ENCODE measurements at places on chromosomes 4 and X.

- DNase-seq, result no peak
These were observed 40.1 kb downstream of the SLC16A2 start for GRCh38 chrX:74461384-74461783.

DNA sequence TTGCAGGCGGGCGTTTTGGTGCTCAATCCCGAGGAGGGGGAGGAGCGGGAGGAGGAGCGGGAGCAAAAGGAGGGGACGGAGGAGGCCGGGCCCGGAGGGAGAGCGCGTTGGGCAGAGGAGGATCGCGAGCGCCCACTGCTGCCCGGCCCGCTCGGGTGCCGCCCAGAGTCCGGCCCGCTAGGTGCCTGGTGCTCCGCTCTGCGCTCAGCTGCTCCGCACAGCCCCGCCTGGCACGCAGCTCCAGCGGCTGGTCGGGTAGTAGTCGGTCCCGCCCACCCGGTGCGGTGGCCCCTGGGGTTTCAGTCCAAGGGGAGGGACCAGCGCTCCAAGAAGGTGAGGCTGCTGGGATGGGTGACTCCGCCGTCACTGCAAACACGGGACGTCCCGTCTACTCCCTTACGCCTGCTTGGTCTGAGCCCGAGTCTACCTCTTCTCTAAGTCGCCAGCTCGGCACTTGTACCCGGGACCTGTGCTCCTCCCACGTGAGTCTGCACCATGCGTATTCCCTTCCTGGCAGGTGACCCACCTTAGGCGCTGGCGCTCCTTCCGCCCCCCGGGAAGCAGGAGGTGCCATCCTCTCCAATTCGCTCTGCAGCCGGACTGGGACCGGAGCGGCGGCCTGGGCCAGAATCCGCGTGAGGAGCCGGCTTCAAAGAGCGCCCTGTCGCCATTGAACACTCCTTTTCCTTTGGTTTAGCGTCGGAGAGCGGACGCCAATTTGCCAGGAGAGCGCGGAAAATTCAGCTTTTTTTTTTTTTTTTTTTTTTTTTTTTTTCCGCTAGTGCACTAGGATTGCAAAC, 405 bp upstream of the HS3ST1 start:
- DNase-seq, result no peak

DNA sequence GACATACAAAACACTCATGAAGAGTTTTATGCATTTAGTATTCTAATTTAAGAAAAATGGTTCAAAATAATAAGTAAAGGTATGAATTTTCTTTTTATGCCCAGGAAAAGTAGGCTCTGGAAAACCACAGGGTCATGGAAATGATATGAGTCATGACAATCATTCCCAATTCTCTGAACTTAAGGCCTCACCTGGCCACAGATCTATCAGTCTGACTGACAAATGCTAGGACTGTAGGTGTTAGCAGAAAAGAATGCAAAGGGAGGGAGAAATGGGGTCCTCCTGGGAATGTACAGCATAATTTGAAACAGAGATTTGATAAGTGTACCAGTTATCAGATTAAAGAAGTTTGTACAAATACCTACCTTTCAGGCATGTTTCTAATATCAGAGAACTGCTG, 270.5 kb upstream of the ARSJ start:
- no peak for DNase-seq

- no peak for DNase-seq
These were observed 106.4 kb downstream of the SCD5 start for GRCh38 chr4:82692101-82692780.

- no peak for DNase-seq
These were observed 130.1 kb downstream of the DCHS2 start for GRCh38 chr4:154361450-154361849.

DNA sequence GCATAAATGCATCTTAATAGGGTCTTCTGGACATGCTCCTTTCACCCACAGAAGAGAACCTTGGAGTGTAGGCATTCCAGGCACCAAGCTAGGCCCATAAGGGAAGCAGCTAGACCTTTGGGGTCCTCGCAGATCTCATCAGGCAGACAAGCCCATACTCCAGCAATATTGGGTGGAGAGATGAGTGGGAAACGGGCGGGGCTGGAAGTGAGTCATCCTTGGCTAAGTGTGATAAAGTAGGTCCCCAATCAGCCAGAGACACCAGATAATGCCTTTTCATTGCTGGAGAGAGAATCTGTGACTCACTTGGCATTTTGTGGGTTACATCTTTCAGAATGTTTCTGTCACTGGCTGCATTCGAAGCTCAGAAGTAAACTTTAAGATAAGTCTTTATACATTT, 133.3 kb upstream of the MBNL3 start:
- DNase-seq, result no peak

DNA sequence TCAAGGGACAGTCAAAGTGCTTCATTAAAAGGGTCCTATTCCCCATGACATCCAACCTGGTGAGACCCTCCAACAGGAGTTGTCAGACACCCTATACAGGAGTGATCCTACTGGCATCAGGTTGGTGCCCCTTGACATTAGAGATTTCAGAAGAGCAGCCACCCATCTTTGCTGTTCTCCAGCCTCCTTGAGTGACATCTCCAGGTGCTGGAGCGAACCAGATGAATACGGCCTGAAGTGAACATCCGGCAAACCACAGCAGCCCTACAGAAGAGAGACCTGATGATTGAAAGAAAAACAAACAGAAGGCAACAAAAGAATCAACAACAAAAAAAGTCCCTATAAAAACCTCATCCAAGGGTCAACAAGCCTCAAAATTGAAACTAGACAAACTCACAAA, 146.1 kb upstream of the PBDC1 start:
- DNase-seq, result no peak

DNA sequence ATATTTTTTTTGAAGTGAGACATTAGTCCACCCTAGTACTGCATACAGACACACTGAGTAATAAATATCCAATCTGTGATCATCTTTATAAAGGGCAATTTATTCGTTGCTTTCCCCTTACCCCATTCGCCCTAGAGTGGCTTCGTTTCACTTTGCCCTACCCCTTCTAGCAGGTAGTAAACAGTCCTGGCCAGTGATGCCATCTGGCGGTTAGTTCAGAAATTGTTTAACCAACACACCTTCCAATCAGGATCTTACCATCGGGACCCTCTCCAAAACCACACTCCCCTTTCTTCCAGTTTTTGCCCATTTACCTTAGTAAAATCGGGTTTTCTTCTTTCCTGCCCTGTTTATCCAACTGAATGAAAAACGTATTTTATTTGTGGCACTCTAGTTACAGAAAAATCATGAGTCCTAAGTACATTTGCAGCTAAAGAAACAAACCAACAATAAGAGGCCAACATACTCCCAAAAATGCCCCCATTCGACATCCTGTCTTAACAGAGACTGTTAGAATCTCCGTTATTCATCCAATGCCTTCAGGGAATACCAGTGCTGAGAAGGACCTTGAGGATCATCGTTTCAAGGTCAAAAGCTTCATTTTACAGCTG, 2.2 kb downstream of the PPA2 start:
- DNase-seq, result no peak

- DNase-seq, result no peak
These were observed 335.0 kb downstream of the BMPR1B start for GRCh38 chr4:95092766-95093165.

- DNase-seq, result no peak
These were observed 67.3 kb upstream of the HHIP start for GRCh38 chr4:144578681-144579080.

DNA sequence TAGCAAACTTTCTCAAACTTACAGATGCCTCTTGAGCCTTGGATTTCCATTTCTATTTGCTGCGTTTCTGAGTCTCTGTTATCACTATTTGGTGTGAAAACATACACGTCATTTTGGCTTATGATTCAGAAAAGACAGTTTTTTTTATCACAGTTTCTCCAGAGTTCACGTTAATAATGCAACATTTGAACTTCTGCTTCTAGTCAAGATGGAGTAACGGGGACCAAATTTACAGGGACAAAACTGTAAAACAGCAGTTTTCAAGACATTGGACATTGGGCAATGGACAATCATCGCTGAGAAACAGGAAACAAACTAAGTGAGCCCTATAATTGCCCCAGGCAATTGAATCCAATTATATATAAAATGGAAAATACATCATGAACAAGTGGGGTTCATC, 36.2 kb upstream of the TASL start:
- DNase-seq, result no peak

DNA sequence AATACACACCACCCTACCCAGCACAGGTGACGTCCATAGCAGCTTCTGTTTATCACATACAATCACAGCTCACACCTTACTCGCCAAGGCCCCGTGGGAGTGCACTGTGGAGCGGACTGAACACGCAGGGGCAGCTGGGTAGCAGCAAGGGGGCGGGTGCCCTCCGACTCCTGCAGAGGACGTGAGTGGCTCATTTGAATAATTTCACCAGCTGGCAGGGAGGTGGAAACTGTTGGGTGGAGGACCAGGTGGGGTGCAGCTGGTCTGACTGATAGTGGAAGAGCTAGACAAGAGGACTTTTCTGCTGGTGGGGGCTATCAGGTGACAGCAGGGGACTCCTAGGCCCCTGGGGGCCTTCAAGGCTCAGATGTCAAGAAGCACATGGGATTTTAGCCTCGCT, 16.3 kb downstream of the MAN2B2 start:
- DNase-seq, result no peak

DNA sequence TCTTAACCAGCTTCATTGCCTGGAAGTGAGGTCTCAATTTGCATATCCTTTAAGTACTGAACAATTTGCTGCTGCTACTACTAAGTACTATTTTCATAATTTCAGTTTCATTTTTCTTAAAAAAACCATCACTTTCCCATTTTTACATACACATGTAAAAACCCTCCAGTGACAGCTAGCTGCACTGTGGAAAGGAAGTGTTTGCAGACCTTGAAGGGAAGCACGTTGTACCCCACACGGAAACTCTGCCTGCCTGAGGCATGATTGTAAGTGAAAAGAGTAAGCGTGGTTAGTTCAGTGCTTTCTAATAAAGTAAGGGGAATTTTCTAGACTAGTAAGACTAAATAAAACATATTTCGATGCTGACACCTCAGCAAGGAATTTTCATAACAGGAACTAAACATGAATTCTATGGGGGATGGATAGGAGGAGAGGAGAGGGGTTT, 103.6 kb downstream of the RAPGEF2 start:
- DNase-seq, result no peak

GRCh38 chrX:115017455-115017854, at the start of gene IL13RA2:
Gene IL13RA2 (minus strand): TSS chrX:115017616. CDS start chrX:115017269, 347 bp downstream.
- DNase-seq, result no peak

DNA sequence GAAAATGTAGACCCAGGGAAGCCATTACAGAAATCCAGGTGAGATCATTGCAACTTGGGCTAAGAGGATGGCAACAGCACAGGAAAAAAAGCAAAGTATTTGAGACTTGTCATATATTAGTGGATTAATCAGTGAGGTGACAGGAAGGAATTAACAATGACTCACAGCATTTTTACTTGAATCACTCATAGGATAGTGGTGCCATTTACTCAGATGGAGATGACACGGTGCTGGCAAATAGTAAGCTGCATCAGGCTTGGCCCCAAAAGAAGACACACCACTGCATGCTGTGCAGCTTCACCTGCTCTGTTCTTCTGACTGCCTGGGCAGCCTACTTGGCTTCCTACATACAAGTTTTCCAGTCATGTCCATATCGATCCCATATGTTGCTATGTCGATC, 144.8 kb downstream of the FRYL start:
- DNase-seq, result no peak

- no peak for DNase-seq
These were observed 25.1 kb downstream of the HDX start for GRCh38 chrX:84477114-84477513.

GRCh38 chrX:141220342-141221008, 21.8 kb downstream of the SPANXC start:
- peak; percentile 1 for DNase-seq

- no peak for DNase-seq
These were observed 27.5 kb downstream of the ENPEP start for GRCh38 chr4:110503270-110504083.

DNA sequence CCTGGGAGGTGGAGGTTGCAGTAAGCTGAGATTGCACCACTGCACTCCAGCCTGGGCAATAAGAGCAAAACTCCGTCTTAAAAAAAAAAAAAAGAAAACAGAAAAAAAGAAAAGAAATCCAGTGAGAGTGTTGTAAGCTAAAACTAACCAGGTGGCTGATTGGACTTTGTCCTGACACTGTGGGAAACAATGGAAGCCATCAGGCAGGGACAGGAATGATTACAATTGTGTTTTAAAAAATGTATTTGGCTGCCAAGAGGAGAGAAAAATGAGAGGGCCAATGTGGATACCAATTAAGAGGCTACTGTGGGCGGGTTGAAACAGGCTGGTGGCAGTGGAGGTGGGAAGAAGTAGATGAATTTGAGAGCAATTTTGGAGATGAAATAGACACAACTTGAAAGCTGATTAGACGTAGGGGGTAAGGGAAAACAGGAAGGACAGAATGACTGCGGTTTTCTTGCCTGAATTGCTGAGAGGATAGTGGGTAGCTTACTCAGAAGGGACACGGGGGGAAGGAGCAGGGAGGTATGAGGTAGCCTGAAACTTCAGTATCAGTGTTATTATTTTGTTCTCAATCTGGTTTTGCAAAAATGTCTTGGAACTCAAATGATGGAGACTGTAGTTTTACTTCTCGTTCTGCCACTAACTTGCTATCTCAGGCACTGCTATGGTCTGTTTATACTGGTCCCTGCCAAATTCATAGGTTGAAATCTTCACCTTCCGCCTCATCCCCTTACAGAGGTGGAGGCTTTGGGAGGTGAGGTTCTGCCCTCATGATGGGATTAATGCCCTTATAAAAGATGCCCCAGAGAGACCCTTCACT, 45.6 kb upstream of the CHRNA9 start:
- DNase-seq, result no peak

DNA sequence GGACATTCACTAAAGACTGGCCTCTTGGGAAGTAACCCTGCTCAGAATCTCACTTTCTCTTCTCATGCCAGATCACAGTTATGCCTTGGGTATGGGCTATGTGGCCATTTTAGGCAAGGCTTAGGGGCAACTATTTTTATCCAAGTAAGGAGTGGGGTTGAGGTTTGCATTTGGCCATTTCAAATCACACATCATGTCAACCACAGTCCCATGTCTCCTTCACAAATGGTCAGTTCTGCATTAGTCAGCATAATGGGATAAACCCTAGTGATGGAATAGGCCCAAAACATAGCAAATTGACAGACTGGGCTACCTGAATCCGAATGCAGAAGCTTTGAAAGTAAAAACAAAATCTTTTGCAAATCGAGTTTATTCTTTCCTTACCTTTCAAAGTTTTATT, 827 bp upstream of the RTL3 start:
- DNase-seq, result no peak

GRCh38 chr4:22299678-22300077, 216.2 kb downstream of the ADGRA3 start:
- no peak for DNase-seq

DNA sequence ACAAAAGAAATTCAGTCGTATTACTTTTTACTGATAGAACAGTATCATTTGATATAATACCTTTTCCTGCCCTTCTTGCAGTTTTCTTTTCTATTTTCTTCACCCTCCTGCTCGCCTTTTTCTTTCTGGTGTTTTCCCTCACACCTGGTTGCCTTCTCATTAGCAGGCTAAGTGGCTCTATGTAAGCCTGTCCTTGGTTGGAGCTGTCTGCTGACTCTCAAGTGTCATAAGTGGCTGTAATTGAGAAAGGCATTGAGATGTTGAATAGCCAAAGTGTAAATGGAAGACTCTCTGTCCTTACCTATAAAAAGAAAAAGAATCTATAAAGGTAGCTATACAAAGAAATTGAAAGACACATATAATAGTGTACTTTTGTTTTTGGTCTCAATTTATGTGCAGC, 180.7 kb downstream of the ADGRL3 start:
- no peak for DNase-seq

- DNase-seq, result no peak
These were observed 13.2 kb downstream of the CLNK start for GRCh38 chr4:10671366-10671765.

Measured in BJ (cell line).